NB4 (cell line): ENCODE measurements at places on chromosomes 2 and 18.

DNA sequence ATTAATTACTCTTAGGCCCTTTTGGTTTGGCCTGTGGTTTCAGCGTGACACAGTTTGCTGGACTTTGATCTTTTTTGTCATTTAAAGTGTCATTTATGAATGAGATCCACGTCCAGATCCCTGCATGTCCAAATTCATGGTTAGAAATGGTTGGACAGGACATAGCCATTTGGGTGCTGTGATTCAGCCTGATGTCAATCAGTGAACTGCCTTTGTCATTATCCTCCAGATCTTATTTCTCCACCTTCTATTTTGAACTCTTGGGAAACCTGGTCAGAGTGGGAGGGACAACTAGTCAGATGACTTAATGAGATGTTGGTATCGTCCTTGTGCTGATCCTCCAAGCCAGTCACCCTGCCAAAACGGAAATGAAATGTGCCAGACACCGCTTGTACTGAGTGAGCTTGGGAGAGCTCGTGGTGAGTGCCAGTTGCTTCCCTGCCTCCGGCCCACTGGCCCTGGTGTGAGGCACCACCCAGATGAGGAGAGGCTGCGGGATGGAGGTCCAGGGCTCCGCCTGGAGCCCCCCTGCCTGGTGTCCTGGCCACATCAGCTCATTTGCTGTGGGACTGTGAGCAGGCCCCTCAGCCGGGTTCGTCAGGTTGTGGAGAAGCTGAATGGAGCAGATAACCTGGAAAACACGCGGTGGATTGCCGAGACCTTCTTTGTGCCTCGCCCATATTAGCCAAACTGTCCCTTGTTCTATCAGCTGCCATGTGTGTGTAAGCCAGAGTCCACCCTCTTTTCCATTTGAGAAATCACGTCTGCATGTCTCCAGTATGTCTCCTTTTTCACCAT lies 70.1 kb downstream of the DGKD start:
- DNase-seq: no peak

DNA sequence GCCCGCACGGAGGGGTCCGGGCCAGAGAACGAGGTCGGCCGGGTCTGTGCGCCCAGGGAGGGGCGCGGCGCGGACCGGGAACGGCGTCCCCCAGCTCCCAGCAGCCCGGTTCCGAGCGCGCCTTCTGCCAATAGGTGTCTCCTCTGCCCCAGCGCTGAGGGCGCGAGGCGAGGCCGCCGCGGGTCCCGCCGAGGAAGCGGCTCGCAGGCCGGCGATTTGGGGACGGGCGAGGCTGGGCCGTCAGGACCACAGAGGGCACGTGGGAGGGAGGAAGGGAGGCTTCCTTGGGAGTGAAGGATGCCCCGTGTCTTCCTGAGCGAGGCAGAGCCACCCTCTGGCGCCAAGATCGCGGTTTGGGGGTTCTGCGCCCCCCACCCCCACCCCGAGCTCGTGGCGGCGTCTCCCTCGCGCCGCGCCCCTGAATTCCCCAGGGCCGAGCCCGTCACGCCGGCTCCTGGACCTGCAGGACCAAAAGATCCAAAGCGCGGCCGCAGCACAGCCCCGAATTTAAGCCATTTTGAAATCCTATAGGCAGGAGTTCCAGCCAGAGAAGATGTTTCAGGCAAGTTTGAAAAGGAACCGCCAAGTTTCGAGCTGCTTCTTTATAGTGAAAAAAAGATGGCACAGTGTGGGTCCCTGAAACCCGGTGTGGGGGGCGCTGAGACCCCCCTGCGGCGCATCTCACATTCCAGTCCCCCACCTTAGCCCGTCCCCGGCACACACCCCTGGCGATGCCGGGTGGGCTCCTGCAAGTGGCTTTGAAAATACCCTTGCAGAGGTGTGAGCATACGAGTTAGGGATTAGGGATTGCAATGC lies 909 bp downstream of the NFATC1 start:
- DNase-seq: peak; percentile 52

DNA sequence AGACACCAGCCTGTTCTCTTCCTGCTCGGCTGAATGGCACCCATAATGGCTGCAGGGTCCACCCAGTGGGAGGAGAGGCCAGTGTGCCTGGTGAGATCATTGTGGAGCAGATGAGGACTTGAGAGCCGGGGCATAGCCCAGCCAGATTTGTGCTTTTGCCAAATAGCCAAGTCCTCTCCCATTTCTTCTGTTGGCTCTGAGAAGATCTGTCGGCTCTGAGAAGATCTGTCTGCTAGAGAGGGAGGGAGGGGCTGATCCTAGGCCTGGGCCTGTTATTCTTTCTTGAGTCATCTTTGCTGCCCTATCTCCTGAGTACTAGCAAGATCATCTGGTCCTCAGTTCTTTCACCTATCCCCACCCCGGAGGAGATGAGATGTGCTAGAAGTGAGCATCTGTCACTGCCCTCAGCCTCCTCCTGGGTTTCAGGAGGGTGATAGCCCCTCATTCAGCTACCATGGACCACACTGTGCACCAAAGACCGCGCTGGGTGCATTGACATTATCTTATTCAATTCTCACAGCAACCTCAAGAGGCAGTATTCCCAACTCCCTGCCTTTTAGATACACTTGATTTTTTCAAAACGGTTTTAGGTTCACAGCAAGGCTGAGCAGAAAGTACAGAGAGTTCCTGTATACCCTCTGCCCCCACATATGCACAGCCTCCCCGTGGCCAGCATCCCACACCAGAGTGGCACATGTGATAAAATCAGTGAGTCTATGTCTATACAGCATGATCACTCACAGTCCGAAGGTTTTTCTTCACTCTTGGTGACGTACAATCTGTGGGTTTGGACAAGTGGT lies 98.6 kb downstream of the CAPN13 start:
- peak; percentile 18 for DNase-seq

- no peak for DNase-seq
These were observed 358.5 kb downstream of the ALK start for GRCh38 chr2:29562896-29563295.

- DNase-seq: no peak
These were observed 160.0 kb downstream of the TCF4 start for GRCh38 chr18:55427951-55428350.

GRCh38 chr2:113105047-113105785 lies 22.2 kb upstream of the IL1RN start:
- DNase-seq: no peak

DNA sequence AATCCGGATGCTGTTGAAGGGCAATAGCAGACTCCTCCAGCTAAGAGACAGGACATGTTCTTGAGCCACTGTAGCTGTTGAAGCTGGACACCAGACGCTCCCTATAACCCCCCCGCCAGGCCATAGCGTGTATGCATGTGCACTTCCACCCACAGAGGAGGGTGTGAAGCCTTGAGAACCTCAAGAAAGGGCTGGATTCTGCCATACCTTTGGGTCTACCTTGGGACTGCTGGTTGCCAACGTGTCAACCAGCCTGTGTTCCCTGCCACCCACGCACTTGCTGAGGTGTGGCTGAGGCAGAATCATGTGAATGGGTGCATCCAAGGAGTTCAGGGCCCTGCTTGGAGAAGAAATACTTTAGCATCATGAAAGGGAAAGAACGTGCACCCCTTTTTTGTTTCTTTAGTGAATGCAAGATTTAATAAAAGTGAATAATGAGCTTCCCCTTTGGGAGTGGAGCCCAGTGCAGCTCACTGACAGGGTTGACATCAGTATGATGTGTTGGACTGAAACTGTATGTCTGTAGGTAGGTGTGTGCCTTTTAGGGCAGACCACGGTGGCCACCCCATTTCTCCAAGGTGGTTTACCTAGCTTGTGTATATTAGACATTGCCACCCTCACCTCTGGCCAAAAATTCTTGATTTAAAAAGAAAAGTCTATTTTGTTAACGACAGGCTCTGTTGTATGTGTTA lies 198.3 kb downstream of the MGAT5 start:
- no peak for DNase-seq

GRCh38 chr18:3525870-3526420 lies 76.0 kb downstream of the TGIF1 start:
- peak; percentile 95 for DNase-seq

DNA sequence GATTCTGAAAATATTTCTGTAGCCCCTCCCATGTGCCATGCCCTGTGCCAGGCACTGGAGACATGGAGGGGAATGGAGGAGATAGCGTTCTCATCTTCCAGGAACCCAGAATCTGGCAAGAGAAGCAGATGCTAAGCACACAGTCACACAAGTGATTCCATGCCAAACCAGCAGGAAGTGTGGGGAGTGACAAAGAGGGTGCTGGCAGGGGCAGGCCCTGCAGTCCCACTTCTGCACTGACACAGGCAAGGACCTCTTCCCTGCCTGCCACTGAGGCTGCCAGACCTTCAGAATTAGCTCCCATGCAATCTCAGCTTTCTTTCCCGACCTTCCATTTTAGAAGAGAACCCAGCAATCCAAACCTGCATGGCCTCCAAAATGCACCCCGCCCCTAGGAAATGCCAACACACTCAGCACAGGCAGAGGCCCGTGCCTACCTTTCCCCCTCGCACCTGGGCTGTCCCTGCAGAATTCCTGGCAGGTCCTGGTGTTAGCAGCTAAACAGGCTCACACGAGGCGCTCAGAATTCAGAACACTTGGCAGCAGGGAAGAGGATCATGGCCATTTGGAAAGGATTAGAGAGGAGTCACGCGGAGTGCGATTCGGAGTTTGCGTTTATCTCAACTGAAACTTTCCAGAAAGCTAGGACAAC lies 155.3 kb downstream of the MSH2 start:
- no peak for DNase-seq

DNA sequence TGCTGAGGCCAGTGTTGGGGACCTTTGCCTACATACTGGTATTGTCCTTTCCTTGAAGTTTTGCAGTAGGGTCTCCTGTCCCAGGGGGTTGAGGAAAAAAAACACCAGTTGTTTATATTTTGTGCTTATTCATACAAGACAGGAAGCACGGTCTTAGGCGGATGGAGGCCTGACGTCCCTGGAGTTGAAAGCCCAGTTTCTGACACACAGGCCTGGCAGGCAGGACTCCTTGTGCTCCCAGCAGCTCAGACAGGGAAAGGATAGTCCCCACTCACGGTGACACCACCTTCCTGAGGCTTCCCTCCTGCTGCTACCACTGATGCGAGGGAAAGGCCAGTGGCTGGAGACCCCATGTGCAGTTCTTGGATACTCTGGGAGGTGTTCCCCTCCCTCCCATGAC lies 15.5 kb upstream of the SP100 start:
- no peak for DNase-seq

- DNase-seq: no peak
These were observed 124.7 kb downstream of the ICOS start for GRCh38 chr2:204061241-204061640.

- no peak for DNase-seq
These were observed 17.3 kb downstream of the PTPN18 start for GRCh38 chr2:130372833-130373807.

GRCh38 chr18:39425172-39425850 lies 1859.7 kb upstream of the CELF4 start:
- no peak for DNase-seq

- DNase-seq: no peak
These were observed 251.7 kb upstream of the ST6GAL2 start for GRCh38 chr2:107137706-107138105.

- no peak for DNase-seq
These were observed 108.8 kb downstream of the SPOPL start for GRCh38 chr2:138610201-138610953.

- no peak for DNase-seq
These were observed 3.6 kb downstream of the TEX51 start for GRCh38 chr2:126902152-126902835.

GRCh38 chr18:48740068-48740440 lies 201.2 kb downstream of the CTIF start:
- DNase-seq: no peak

DNA sequence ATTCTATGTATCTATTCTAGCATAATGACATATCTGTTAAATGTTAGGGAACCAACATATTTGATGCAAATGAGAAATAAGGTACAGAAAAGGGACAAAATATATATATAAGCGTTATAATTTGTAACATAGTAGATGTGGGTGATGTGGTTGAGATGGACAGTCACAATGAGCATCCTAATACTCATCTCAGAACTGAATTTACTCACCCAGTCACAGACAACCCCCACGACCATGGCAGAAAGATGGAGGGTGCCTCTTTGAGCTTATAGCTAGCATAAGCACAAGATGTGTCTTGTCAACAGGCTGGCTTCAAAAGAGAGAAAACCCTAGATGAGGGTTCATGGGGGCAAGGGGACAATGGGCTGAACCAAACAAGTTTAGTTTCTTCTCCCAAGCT lies 9.1 kb upstream of the DSG3 start:
- no peak for DNase-seq

DNA sequence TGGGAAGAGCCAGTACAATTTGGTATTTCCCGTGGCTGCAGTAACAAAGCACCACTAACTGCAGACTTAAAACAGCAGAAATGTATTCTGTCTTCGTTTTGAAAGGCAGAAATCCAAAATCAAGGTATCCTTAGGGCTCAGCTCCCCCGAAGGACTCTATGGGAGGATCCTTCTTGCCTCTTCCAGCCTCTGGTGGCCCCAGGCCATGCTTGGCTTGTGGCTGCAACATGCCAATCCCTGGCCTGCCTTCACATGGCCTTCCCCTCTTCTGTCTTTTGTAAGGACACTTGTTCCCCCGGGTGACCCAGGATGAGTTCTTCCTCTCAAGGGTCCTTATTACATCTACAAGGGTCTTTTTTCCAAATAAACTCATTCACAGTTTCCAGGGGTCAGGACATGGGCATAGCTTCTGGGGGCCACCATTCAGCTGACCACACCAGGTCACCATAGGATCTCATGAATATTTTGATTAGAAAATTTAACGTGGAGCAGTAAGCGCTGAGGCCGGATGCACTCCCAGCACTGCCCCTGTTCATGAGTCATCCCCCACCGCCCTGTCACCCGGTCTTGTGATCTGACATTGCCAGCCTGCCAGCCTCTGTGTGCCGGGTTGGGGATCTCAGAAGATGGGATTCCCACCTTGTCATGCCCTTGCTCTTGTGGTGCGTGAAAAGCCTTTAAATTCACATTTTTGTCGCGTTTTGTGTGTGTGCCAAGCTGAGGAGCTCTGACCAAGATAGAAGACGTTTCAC lies 61.2 kb upstream of the B3GNT7 start:
- peak; percentile 61 for DNase-seq

DNA sequence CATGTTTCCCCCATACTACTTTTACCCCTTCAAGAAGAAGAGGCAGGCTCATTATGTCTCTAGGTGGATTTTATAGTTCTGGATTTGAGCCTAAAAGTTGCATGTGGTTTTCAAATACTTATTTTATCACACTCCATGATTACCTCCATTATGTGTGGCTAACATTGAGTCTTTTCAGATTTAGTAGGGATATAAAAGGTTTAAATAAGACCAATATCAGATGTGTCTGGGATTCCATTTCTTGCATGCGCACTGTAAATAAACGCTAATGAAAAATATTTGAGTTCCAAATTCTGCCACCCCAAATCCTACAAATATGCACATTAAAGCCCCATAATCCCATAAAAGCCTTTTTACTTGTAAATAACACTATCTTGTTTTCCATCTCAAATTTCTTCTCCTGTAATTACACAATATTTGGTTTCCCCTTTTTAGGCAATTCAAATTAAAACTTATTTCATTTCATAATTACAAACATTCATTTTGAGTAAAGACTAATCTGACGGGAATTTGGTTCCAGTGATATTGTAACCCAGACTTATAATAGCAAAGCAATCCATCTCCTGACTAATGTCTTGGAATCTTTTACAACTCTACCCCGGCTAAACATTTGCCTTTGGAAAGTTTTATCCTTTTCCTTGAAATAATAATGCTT lies 600.0 kb downstream of the SLC4A3 start:
- DNase-seq: no peak
